GOT3 (cell line): ENCODE measurements at places on chromosomes 2 and 18.

GRCh38 chr2:23658466-23658942 lies 268.4 kb downstream of the ATAD2B start:
- DNase-seq = no peak

DNA sequence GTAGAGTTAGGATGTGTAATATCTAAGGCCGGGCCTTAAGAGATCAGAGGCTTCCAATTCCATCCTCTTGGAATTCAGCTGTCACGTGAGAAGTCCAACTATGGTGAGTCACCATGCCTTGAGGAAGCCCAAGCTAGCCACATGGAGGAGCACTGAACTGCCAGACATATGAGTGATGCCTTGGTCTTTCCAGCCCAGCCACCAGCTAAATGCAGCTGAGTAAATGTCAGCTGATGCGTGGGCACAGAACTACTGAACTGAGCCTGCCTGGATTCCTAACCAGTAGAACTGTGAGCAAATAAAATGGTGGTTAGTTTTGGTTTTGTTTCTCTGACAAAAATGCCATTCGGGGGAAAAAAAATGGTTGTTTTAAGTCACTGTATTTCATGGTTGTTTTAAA lies 153.7 kb upstream of the SERTAD2 start:
- peak; percentile 68 for DNase-seq

DNA sequence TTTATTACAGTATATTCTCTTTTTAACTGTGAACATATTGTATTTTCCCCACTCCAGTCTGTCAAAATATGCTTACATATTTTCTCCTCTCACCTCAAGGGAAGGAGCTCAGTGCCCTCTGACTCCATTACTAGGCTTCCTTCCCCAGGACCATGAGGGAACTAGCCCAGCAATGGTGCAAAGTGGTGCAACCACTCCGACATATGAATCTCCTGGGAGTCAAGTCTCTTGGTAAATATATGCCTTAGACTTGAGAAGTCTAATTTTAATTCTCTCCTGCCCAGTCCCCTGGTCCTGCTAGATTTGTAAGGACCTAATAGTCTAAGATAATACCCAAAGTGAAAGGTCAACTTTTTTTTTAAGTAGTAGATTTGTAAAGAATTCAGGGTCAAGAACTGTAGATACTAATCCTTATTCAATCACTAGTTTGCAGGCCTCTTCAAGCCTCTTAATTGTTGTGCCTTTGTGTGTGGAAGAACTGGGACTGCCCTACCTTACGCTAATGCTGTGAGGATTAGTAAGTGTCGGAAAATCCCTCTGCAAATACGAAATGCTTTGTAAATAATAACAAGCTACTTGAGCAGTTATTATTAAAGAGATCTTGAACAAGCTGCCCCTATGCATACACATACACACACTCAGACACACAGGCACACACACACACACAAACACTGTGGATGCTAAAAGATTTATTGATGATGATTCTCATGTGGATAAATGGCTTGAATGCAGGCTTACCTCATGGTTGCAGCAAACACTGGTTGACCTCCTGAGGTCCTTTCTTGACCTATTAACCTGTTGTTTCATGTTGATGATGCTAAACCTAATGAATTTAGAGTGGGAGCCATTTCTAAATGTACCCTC lies 251.2 kb upstream of the PARD3B start:
- no peak for DNase-seq

- DNase-seq = no peak
Measured at GRCh38 chr2:34162231-34162630, 563.1 kb upstream of the FAM98A start.

- no peak for DNase-seq
Measured at GRCh38 chr2:181462033-181462432, 4.8 kb downstream of the ITGA4 start.

DNA sequence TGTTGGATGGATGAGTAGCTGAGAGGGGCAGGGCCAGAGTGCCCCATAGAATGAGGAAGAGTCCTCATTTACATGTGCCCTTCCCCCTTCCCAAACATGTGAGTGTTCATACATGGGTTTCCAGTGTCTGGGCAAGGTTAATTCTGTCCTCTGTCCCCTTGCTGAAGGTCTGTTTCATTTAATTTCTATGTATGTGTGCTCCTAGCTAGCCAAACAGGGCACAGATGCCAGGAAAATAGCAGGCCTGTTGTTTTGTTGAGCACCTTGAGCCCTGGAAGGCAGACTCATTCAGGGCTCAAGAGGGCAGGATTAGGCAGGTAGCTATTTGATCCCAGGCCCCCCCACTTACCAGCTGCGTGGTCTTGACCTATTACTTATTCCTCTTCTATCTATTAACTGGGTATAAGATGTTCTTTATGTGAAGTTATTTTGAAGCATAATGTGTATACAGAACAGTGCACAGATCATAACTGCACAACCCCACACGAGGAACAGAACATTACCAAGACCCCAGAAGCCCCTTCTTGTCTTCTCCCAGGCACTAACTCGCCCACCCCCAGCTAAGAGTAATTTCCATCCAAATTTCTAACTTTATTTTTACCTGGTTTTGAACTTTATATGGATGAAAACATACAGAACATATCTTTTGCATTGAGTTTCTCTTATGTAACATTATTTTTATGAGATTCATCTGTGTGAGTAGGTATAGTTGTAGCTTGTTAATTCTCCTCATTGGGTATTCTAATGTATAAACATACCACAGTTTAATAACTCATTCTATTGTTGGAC lies 164.3 kb downstream of the RPIA start:
- no peak for DNase-seq

GRCh38 chr2:216905649-216906329 lies 45.9 kb upstream of the TNP1 start:
- DNase-seq = no peak

GRCh38 chr2:152055366-152056108 lies 43.3 kb downstream of the CACNB4 start:
- no peak for DNase-seq

DNA sequence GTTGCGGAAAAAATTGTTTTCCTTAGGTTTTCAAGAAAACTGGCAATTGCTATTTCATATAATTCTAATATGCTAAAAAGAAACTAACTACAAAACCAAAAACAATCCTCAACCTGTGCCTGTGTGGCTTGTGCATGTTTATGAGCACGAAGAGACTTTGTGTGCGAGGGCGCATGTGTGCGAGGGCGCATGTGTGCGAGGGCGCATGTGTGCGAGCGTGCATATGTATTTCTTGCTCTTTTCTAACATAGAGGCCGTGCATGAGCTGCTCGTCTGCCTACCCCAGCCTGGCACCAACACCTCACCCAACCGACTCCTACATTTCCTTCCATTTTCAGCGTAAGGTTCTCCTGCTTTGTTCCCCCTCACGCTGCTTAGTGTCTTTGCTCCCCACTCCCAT lies 211.6 kb downstream of the DOK6 start:
- DNase-seq = no peak

GRCh38 chr2:164967781-164968228 lies 12.5 kb upstream of the SLC38A11 start:
- no peak for DNase-seq

GRCh38 chr2:233258211-233258610 lies 6.7 kb downstream of the ATG16L1 start:
- DNase-seq = no peak

- no peak for DNase-seq
Measured at GRCh38 chr2:3585261-3586109, 9.4 kb upstream of the COLEC11 start.

- DNase-seq = no peak
Measured at GRCh38 chr2:75602724-75603342, 42.1 kb upstream of the EVA1A start.

DNA sequence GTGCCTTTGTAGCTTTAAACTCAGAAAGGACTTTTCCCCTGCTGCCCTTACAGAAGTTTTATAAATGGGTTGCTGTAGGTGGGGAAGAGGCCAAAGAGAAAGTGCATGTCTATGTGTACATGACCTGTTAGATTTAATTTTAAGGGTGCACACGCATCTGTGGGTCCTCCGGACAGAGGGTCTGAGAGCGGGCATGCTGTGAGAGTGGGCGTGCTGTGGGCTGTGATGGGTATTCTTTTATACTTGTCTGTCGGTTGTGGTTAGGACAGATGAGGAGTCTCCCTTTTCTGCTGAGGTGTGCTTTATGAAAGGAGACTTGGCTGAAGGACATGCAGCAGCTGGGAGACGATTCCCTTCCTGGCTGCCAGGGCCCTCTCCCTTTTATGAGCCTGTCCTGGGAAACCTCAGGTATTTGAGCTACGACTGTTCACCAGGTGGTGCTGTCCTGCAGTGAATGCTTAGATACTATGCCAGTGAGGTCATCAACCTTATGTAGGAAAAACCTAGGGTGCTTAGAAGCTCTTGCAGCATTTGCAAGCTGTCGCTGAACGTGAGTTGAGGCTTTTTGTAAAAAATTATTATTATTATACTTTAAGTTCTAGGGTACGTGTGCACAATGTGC lies 67.5 kb downstream of the TANC1 start:
- no peak for DNase-seq

DNA sequence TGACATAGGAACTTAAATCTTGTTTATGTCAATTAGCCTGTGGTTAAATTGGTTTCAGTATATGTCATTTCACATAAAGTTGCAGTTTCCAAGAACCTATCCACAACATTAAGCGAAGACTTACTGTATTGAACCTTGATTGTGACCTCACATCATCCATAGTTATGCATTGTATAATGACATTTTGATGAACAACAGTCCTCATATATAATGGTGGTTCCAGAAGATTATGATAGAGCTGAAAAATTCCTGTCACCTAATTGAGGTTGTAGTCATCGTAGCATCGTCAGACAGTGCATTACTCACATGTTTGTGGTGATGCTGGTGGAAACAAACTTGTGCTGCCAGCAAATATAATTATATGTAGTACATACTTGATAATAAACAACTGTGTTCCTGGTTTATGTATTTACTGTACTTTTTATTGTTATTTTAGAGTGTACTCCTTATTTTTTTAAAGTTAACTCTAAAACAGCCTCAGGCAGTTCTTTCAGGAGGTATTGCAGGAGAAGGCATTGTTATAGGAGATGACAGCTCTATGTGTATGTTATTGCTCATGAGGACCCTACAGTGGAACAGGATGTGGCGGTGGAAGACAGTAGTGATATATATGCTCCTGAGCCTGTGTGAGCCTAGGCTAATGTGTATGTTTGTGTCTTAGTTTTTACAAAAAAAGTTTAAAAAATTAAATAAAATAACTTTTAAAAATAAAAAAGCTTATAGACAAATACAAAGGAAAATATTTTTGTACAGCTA lies 56.6 kb downstream of the UBE2E3 start:
- DNase-seq = no peak

GRCh38 chr2:183029219-183029618 lies 9.0 kb downstream of the NCKAP1 start:
- no peak for DNase-seq

- DNase-seq = no peak
Measured at GRCh38 chr18:77148289-77148688, 15.7 kb upstream of the MBP start.

DNA sequence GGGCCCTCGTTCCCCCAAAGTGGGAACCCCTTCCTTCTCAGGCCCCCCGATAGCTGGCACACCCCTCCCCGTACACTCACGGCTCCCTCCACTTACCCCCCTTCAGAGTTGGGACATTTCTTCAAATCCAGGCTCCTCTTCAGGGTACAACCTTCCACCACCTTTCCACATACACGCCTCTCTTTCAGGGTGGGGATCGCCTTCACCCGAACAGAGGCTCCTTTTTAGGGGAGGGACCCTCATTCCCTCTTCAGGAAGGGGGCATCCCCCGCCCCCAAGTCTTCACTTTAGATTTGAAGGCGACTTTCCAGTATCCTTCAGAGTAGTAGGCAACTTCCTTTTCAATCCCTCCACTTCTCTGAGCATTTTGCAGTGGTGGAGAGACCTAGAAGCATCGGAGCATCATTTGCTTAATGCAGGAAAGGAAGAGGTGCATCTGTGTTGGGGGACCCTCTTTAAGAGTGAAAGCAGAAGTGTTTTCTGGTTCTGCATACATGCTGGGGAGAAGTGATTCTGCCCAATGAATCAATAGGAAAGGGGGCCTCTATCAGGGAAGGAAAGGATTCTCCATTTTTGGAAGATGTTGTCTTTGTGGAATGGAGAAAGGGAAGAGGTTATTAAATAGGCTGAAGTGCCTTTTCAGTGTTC lies 845 bp downstream of the EML4 start:
- DNase-seq = no peak

GRCh38 chr2:16629044-16629443 lies 36.6 kb downstream of the CYRIA start:
- no peak for DNase-seq

DNA sequence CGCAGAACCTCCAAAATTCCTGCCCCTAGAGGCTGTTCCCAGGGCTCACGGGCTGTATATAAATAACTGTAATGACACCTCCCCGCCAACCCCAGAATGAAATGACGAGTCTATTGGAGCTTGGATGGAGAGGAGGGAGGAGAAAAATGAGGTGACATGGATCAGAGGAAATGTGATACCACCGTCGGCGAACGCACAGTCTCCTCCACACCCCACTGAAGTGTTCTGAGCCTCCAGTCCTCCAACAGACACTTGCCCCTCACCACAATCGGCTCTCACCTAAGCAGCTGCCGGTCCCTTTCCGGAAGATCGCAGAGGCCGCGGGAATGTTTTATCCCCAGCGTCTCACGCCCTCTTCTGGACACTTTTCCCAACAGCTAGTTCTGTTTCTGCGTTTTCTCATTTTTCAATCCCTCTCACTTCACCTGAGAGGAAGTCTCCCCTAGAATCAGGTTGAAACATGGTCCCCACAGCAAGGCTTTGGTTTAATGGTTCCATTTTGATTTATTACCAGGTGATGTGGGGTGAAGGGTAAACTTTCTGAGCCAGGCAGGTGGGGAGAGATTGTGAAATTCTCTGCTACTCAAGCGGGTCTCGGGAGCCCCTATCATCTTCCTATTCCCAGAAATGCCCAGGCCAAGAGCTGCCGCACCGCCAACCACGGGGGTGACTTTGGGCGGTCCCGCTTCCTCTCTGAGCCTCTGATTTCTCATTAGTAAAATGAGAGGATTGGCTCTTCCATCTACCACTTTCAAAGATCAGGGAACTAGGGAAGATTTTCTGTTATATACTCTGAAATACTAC lies 9.1 kb upstream of the MYO5B start:
- DNase-seq = no peak

GRCh38 chr18:73639788-73640187 lies 507.8 kb downstream of the FBXO15 start:
- no peak for DNase-seq

- no peak for DNase-seq
Measured at GRCh38 chr2:95268211-95269035, 5.8 kb upstream of the PROM2 start.

DNA sequence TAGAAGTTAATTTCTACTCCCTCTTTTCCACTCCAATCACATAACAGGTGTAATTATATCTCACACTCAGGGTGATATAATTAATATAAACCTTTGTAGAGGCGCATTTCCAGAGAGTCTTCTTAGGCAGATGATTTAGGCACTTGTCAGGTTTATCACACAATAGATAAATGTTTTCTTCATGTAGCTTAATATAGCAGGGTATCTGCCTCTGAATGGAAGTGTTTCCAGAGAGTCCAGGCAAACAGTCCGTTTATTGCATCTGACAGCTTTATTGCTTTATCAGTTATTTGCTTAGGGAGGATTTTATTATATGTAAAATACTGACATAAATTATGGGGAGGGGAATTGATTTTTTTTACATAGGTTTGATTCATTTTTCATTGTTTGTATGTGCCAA lies 766.3 kb downstream of the SLC4A3 start:
- no peak for DNase-seq
